HFFc6 (cell line): ENCODE measurements at places on chromosomes 5 and 9. TPM values are rescaled to one million over a fixed set of nuclear protein-coding genes. Genes with fewer than 3 reads are reported as not detected.

GPR150 gene
- total RNA-seq, result 0.20 TPM in 1 of 2 replicates, not detected in the other

GRIN3A gene
- not detected in 3 replicates for total RNA-seq

NOL6 gene
- 58.5 and 58.8 TPM in 2 replicates for total RNA-seq

- no peaks in the 10 kb centered on the region for H3K36me3 ChIP-seq
- no peak overlapping the region for H3K27ac ChIP-seq
- H3K4me1 ChIP-seq, result peaks cover 16% of the 10 kb centered on the region
- no peak for DNase-seq
These were observed 19.0 kb upstream of the PTGER4 start for GRCh38 chr5:40660751-40661150.

- peak; percentile 48 for DNase-seq
- peaks cover 24% of the 10 kb centered on the region for H3K36me3 ChIP-seq
- no peaks in the 10 kb centered on the region; the same call in none of the 2 replicates for H3K27me3 ChIP-seq
- H3K4me1 ChIP-seq, result peaks cover 24% of the 10 kb centered on the region
- peak overlapping the region; percentile 35 for H3K27ac ChIP-seq
These were observed 22.8 kb upstream of the CORO2A start for GRCh38 chr9:98215271-98215670.

DNA sequence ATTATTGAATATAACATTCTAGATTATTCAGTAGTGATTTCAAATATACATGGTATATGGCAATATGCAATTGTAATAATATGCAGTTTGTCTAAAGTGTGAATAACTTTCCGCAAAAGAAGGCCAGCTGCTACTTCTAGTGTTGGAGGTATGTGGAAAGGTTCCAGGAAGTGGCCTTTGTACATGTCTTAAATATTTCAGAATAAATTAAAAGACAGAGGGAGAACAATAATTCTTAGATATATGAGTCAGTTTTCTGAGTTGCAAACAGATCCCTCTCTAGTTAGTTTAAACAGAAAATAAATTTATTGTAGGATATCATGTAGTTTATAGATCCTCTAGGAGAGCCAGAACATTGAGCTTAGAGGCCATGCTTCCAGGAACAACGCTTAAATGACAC, 210.8 kb upstream of the ELL2 start:
- H3K36me3 ChIP-seq, result no peaks in the 10 kb centered on the region
- peak overlapping the region; percentile 9 for H3K27ac ChIP-seq
- H3K27me3 ChIP-seq, result no peaks in the 10 kb centered on the region
- H3K4me3 ChIP-seq, result peak overlapping the region; percentile 1; the same call in 1 of the 2 replicates

DNA sequence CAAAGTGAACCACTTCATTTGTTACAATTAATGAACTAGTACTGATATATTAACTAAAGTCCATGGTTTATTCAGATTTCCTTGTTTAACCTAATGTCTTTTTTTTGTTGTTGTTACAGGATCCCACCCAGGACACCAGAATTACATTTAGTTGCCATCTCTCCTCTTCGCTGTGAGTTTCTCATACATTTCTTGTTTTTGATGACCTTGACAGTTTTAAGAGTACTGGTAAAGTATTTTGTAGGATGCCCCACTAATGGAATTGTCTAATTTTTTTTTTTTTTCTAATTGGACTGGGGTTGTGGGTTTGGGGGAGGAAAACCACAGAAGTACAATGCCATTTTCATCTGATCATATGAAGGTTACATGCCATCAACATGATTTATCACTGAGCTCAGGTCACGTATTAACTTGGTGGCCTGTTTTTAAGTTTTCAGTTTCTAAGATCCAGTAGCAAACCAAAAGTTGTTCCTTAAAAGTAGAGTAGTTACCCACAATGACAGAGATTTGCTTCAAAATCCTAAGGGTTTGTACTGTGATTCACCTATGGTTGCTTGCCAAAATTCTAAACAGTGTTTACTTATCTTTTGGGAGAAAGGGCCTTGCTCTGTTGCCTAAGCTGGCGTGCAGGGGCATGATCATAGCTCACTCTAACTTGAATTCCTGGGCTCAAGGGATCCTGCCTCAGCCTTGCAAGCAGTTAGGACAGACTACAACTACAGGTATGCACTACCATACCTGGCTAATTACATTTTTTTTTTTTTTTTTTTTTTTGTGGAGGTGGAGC, 4.5 kb upstream of the OTULIN start:
- DNase-seq, result peak; percentile 74
- no peaks in the 10 kb centered on the region for H3K27me3 ChIP-seq
- H3K36me3 ChIP-seq, result no peaks in the 10 kb centered on the region
- peaks cover 36% of the 10 kb centered on the region for H3K4me1 ChIP-seq

GRCh38 chr9:97984188-97985057, 1.3 kb downstream of the ANP32B start:
- DNase-seq, result peak; percentile 52
- peaks cover 1% of the 10 kb centered on the region for H3K27me3 ChIP-seq
- H3K4me1 ChIP-seq, result peaks cover 56% of the 10 kb centered on the region
- peaks cover 5% of the 10 kb centered on the region; the same call in 1 of the 2 replicates for H3K36me3 ChIP-seq
- peak overlapping the region; percentile 58 for H3K27ac ChIP-seq
- no peak overlapping the region for H3K4me3 ChIP-seq
